Globus pallidus (tissue), 1 donor: ENCODE measurements at places on chromosomes 11 and 22.

DNA sequence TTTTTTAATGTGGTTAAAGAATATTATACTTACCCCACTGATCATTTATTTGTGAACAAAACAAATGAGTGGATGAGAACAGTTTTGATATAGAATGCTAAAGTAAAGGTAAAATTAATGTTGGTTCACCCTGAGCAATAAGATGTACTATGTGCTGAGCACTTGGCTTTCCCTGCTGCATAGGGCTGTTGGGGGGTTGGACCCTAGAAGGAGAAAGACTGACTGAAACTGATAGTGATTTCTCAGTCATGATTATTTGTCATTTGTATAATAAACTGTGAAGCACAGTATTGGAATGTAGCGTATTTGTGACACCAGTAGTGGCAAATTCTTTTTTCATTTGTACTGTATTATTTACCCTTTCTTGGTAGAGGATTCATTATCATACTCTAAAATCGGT, 63.3 kb downstream of the PRMT3 start:
- DNase-seq = no peak

DNA sequence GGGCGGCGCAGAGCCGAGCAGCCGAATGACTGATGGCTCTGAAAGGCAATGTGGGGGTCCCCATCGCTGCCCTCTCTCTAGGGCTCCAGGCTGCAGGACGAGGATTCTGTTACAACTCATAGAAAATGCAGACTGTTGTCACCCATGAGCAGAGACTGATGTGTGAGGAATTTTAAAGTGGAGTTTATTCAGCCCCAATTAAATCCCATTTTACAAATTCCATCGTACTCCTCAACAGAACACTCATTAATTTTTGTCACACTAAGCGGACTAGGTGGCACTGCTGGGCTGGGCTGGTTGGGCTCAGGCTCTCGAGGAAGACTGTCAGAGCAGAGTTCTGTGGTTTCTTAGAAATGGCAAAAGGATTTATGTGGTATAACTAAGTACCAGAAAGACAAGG, 102.6 kb upstream of the SPON1 start:
- peak; percentile 17 for DNase-seq

DNA sequence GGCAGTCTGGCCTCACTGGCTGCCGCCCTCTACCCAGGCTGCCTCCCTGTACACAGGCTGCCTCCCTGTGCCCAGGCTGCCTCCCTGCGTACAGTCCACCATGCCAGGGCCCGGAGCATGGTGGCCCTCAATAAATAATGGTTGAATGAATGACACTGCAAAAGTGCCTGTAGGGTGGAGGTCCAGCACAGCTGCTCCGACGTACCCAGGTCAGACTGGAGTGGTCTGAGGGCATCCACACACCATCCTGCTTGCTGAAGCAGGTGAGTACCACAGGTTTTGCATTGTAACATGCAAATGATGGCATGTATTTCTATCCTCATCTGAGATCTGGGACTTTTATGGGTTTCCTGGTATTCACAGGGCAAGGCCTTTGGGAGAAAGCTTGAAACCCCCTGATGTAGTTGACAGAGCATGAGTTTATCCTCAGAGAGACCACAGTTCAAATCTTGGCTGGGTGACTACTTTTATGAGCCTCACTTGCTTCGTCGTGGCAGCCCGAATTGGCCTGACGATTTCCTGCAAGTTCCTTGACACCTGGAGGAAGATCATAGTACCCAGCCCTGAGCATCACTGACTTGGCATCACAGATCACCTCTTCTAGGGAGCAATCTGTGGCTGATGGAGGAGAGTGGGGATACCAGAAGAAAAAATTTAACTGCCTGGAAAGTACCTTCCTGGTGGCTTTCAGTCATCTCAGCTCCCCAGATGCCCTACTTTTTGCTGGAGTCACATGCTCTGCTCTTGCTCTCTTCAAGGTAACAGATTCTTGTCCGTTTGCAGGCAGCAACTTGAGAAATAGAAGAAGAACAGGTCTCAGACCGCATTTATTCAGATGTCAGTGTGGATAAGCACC, 16.0 kb upstream of the CYB5R3 start:
- DNase-seq = no peak

DNA sequence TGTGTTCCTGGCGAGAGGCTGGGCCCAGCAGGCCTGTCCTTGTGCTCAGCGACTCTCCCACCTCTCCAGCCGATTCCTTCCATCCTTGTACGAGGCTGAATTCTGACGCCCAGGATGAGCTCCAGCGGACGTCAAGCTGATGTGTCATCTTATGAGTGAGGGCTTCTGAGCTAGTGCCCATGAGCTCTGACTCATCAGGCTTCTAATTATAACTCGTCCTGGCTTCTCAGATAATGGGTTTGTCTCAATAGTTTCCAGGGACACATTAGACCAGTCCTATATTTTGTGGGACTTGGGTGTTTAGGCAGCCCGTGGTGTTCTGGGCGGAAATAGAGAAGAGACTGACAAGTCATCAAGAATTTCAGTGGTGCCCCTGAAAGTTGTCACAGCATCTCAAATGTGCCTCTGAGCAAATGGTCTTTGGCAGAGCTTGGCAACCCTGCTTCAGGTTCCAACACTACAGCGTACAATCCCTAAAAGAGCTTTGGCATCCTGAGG, 108.2 kb upstream of the CD44 start:
- no peak for DNase-seq
